ENCODE measurements at places on chromosomes 16 and 17.
A peak's percentile ranks its signal among the peaks of the same experiment; 100 is the strongest.

DNA sequence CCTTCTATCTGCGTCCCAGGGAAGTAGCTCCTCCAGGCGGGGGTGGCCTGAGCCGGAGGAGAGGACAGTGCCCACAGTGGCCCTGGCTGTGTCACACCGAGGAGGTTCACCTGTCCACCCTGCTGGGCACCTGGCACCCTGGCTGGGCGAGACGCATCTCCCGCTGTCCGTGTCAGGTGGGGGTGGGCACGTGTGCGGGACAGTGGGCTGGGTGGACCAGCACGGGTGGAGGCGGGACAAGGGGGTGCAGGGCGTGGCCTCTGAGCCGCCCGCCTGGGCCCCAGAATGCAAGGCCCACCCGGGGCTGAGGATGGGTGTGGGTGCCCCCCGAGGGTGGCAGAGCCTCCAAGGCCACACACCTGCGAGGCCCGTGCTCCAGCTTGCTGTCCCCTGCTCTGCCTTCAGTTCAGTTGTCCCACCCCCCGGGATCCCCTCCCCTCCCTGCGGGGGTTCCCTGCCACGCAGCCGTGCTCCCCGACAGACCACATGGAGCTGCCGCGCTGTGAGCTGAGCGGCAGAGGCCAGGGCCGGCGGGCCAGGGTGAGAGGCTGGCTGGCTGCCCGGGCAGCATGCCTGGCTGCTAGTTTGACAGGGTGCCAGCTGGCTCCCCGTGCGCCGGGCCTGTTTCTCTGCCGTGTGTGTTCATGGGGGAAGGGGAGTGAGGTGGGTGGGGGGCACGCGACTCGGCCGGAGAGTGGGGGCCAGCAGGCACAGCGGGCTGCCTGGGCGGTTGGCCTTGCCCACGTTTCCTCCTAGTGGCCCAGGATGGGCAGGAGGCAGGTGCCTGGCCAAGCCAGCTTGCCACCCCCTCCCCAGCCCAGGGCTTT lies 33.9 kb downstream of the BAHCC1 start:
- no peak for DNase-seq

- DNase-seq: no peak
These were observed 200.4 kb upstream of the N4BP1 start for GRCh38 chr16:48810436-48810802.

DNA sequence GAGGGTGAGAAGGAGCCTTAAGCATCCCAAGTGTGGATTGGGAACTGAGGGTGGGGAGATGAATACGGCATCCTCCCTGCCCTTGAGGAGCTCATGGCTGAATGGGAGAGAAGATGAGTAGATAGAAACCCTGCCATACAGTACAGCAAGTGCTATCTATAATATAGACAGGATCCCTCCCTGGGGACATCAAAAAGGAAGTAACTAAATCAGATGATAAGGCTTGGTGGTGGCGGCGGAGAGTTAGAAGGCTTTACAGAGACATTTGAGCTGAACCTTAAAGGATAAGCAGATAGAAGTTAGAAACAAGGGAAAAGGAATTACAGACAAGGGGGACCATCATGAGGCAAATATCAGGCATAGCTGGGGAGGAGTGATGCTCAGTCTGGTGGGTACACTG lies 67.5 kb upstream of the TMEM132E start:
- DNase-seq: no peak

- no peak for DNase-seq
These were observed 19.8 kb downstream of the TAF1C start for GRCh38 chr16:84166796-84167695.

- no peak for DNase-seq
These were observed 429 bp downstream of the KIF1C start for GRCh38 chr17:4998027-4998731.

DNA sequence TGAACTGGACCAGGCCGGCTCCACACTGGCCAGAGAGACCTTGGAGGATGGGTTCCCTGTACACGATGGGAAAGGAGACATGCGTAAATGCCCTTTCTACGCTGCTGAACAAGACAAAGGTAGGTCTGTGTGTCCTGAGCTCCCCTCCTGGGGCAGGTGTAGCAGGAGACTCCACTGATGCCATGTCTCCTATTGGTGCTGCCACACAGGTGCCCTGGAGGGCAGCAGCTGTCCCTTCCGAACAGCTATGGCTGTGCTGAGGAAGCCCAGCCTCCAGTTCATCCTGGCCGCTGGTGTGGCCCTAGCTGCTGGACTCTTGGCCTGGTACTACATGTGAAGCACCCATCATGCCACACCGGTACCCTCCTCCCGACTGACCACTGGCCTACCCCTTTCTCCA lies 29.2 kb downstream of the CDIP1 start:
- DNase-seq: no peak

- no peak for DNase-seq
These were observed 28.8 kb upstream of the NXPH3 start for GRCh38 chr17:49546546-49547535.

DNA sequence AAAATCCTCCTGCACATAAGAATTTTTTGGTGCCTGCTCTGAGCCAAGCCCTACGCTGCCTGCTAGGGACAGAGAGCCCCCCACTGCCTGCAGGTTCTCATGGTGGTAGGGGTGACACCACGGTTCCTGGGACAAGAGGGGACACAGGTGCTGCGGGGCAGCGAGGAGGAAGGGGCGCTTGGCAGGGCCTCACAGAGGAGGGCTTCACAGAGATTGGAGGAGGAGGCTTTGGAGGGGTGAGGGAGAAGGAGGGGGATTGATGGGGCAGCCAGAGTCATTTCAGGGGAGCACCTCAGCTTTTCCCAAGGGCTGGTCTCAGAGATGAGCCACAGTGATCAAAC lies 29.8 kb upstream of the GSG1L start:
- DNase-seq: no peak

DNA sequence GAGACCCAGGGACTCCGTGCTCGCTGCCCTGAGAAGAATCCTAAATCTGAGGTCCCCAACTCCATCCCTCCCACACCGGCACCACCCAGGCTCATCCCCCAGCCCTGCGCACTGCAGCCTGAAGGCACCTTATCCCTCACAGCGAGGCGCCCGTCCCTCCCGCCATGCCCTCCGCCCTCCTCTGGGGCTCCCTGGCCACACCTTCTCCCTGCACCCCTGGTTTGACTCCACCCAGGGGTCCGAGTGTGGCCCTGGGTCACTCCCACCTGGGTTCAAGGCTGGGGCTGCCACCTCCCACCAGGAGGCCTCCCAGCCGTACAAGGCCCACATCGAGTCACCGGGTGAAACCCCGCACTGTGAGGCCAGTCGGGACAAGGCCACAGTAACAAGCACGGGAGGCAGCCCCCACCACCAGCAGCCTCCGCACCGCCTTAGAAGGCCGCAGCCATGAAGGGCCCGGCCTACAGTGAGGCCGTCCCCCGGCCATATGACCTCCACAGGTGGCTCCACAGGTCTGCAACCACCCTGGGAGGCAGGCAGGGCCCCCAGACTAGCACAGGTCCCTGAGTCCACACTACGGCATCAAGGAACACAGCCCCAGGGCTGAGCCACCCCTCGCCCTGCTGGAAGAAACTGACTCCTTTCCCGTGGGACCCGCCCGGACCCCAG lies 8.3 kb downstream of the HAGH start:
- DNase-seq: no peak

DNA sequence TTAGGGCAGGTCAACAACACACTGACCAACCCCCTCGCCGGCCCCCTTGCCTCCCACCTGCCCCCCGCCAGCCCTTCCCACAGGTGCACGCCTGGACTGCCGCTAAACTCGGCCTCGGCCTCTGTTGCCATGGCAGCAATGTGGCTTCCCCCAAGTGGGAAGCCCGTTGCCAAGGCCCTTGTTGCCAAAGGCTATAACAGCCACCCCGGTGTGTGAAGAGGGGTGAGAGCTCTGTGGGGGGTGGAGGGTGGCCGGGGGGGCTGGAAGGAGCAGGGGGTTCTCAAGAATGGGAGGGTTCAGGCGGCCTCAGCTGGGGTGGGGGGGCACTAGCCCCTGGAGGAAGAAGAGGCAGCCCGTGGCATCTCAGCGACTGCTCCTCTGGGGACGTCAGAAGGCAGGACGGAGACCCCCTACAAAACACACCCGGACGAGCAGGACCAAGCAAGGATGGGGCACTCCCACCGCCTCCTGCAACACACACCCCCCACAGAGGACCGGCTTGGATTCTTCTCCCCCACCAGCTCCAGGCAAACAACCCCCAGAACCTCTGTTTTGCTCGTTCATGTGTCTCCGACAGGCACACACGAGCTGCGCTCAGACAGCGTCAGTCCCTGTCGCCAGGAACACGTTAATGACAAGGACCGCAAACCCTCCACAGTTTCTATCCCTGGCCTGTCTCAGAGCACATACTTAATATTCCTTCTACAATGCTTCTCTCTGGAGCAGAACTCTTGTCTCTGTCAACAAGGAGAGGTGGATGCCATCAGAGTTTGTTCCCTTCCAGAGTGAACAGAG lies 55.7 kb downstream of the ABR start:
- no peak for DNase-seq

DNA sequence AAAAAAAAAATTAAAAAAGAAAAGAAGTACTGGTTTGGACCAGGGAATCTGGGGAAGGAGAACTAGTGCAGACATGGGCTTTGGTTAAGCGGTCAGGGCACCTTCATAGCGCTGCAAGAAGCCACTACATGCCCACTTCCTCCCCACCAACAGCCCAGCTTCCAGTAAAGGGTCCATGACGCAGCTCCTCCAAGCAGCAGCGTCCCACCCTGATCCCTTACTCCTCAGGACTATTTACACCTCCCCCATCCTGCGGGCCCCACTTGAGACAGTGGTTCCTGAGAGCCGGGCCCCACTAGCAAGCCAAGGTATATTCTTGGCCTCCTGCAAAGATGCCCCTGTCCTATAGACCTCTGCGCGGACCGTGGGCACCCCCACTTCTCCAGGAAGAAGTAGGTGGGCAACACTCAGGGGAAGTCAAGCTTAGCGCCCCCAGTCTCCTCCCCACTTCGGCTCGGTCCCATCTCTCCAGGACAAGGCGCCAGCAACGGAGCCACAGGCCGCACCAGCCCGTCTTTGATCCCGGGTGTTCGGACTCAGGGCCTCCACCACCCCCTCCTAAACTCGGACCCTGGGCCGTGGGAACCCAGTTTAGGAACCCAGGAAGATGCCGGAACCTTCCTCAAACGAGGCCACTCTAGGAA lies 913 bp upstream of the PRR14 start:
- no peak for DNase-seq

DNA sequence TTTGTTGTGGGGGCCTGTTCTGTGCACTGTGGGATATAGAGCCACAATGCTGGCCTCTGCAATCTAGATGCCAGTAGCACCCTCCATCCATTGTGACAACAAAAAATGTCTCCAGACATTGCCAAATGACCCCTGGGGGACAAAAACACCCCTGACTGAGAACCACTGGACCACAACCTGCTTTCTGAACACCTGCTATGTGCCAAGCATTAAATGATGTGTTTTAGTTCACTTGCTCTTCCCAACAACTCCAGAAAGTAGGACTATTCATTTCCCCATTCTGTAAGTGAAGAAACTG lies 367.0 kb upstream of the ERCC4 start:
- DNase-seq: no peak

- no peak for DNase-seq
These were observed 6.8 kb downstream of the KIF19 start for GRCh38 chr17:74332763-74333283.

GRCh38 chr16:24349320-24349719 lies 93.2 kb downstream of the CACNG3 start:
- DNase-seq: no peak

DNA sequence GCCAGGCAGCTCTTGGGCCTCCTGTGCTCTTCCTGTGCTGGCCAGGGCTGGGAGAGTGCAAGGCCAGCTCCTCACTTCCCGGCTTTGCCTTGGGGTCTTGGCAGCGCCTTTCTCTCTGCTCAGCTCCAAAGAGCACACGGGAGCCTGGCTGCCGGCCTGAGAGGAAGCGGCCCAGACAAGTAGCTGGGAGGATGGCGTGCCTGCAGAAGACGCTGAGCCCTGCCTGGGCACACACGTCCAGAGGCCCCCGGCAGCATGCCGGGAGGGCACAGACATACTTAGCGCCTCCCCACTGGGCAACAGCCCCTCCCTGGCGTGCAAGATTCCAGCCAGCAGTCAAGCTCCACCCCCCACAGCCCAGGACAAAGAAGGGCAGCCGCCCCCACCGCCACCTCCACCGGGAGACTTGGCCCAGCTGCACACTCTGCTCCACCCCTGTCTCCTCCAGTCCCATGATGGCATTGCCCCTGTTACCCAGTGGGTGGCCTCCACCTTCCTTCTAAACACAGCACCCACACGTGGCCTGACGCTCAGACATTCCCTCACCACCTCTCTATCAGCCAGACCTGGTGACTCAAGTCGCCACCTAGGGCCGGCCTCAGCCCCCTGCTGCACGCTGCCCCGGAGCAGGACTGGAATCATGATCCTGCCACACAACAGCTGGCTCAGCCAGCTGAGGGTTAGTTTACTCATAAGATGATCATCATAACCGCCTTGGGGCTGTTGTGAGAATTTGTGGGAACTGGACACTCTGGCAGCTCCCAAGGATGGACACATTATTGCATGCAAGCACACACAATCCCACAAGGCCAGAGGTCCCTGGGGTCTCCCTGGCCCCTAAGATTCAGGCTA lies 12.4 kb downstream of the SGCA start:
- peak; percentile 94 for DNase-seq

DNA sequence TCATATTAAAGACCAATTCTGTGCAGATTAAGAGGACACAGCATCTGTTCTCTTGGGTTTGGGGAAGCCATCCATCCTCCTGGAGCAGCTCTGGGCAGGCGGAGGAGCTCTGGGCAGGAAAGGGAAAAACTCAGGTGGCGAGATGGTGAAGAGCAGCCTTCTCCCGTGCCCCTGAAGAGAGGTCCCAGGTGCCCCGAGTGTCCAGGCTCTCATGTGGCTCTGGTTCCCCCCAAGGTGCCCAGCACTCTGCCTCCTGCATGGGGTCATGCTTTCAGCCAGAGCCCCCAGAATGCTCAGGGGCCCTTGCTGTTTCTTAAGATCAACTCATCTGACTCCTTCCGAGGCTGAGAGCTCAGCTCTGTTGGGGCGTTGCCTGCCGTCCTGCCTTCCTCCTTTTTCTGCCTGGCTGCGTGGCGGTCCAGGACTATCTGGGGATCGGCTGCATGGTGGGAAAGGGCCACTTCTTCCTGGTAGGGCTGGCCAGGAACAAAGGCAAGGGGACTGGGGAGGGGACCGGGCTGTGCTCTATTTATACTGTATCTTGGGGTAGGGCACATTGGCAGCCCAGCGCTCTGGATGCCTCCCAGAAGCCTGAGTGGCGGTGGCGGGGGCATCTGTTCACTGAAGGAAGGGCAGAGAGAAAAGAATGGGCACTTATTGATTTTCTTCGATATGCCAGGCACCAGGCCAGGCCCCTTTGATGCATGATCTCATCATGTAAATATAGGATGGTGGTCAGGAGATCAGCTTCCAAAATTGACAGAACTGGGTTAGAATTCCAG lies 103.2 kb upstream of the SDK2 start:
- DNase-seq: no peak

- DNase-seq: no peak
These were observed 9.3 kb downstream of the PRSS27 start for GRCh38 chr16:2710711-2711231.
